Activated CD4-positive, alpha-beta memory T cell treated with anti-CD3 and anti-CD28 coated beads, Interleukin-2, amount 10 ng/mL, durations not matched to agents 7 days and 5 days (primary cell): ENCODE measurements at places on chromosomes 7 and 10. TPM values are rescaled to one million over a fixed set of nuclear protein-coding genes. Genes with fewer than 3 reads are reported as not detected.

DNA sequence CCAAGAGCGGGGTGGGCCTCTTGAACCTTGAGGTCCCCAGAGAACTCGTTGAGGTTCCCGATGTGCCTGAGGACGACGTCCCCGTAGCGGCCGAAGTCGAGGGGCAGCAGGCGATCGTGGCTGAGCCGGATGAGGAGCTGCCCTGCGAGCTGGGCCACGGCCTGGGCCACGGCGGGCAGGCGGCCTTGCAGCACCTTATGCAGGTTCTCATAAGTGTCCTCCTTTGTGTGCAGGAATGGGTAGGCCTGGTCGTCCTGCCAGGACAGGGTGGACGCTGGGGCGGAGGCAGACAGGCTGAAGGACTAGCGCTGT lies 14.2 kb downstream of the TFR2 start:
- H3K27ac ChIP-seq: peak overlapping the region; percentile 40
- peaks cover 28% of the 10 kb centered on the region for H3K36me3 ChIP-seq
- peak overlapping the region; percentile 76 for H3K4me3 ChIP-seq
- peaks cover 72% of the 10 kb centered on the region for H3K4me1 ChIP-seq

GRCh38 chr10:11011984-11012383 lies 5.7 kb upstream of the CELF2 start:
- no peak for DNase-seq
- no peak overlapping the region for H3K4me3 ChIP-seq
- H3K27me3 ChIP-seq: peaks cover 82% of the 10 kb centered on the region
- H3K27ac ChIP-seq: no peak overlapping the region

GRCh38 chr10:1468811-1469210 lies 268.5 kb downstream of the ADARB2 start:
- DNase-seq: no peak
- H3K27me3 ChIP-seq: no peaks in the 10 kb centered on the region
- H3K36me3 ChIP-seq: no peaks in the 10 kb centered on the region
- no peak overlapping the region for H3K4me3 ChIP-seq
- no peaks in the 10 kb centered on the region for H3K4me1 ChIP-seq

DNA sequence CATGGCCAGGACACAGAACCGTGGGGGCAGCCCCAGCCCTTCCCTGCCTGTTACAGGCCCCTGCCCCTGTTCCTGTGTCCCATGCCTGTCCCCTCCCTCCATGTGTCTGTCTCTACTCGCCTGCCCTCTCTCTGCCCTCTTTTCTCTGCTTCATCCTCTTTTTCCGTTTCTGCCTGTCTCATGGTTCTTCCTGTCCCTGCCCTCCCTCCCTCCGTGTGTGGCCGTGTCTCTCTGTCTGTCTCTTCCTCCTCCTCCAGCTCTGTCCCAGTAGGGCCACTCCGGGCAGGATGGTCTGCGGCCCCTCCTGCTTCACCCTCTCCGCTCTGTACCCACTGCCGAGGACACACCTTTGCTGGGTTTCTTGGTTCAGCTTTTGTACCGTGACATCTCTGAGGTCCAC lies 137.4 kb downstream of the FAM53B start:
- H3K36me3 ChIP-seq: peaks cover 2% of the 10 kb centered on the region
- no peak overlapping the region for H3K27ac ChIP-seq

DNA sequence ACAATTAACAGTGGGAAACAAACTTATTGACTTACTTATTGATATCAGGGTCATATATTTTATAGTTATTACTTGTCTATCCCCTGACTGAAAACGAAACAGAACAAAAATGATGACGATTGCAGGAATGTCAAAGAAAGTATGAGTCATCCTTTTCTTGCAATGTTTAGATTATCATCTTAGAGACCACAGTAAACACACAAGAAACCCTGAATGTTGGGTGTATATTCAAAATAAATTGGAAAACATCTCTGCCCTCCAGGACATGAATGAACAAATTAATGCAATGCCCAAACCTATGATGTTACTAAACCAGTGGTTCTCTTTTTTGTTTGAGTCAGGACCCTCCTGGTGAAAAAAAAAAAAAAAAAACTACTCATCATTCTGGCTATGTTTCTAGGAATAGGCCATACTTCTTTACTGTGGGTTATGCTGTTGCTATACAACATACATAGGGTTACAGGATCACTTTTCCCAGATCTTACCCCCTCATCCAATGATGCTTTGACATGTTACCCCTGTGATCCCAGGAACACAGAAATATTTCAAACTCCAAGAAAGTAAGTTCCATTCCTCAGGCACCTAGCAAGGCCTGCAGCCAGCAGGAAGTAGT lies 623.4 kb upstream of the IGFBP3 start:
- DNase-seq: no peak
- H3K27ac ChIP-seq: no peak overlapping the region
- no peaks in the 10 kb centered on the region for H3K36me3 ChIP-seq

GRCh38 chr10:4533621-4534020 lies 292.4 kb upstream of the AKR1E2 start:
- H3K4me1 ChIP-seq: no peaks in the 10 kb centered on the region
- no peak overlapping the region for H3K4me3 ChIP-seq
- no peak for DNase-seq
- peaks cover 4% of the 10 kb centered on the region for H3K27me3 ChIP-seq
- peaks cover 2% of the 10 kb centered on the region for H3K36me3 ChIP-seq

DNA sequence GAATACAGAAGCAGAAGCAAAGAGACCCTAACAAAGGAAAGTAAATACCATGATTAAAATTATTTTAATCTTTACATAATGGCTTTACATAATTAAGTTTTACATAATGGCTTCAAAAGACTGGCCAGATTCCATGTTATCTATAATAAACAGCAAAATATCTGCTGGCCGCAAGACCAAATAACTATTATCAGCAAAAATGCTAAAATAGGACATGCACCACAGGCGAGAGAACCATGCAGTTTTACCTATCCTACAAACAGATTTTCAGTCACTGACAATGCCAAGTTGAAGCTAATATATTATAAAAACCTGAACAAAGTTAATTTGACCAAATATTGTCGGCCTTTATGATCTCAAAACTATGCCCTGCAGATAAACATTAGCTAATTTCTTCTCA lies 34.2 kb upstream of the ANLN start:
- H3K27ac ChIP-seq: no peak overlapping the region
- H3K4me3 ChIP-seq: no peak overlapping the region
- H3K27me3 ChIP-seq: peaks cover 2% of the 10 kb centered on the region
- H3K4me1 ChIP-seq: no peaks in the 10 kb centered on the region

- no peaks in the 10 kb centered on the region for H3K27me3 ChIP-seq
- H3K36me3 ChIP-seq: peaks cover 22% of the 10 kb centered on the region
- peaks cover 13% of the 10 kb centered on the region for H3K4me1 ChIP-seq
- H3K27ac ChIP-seq: no peak overlapping the region
- no peak for DNase-seq
Observed at GRCh38 chr10:96863922-96864543, 31.9 kb downstream of the LCOR start.

- DNase-seq: no peak
- H3K4me3 ChIP-seq: no peak overlapping the region
- H3K4me1 ChIP-seq: peaks cover 58% of the 10 kb centered on the region
Observed at GRCh38 chr7:130887182-130887956, 153.4 kb upstream of the KLF14 start.

- H3K4me1 ChIP-seq: peaks cover 89% of the 10 kb centered on the region
- H3K27ac ChIP-seq: peak overlapping the region; percentile 97
- no peaks in the 10 kb centered on the region for H3K27me3 ChIP-seq
- DNase-seq: no peak
- peaks cover 79% of the 10 kb centered on the region for H3K36me3 ChIP-seq
Observed at GRCh38 chr7:130912082-130912861, 178.3 kb upstream of the KLF14 start.

DNA sequence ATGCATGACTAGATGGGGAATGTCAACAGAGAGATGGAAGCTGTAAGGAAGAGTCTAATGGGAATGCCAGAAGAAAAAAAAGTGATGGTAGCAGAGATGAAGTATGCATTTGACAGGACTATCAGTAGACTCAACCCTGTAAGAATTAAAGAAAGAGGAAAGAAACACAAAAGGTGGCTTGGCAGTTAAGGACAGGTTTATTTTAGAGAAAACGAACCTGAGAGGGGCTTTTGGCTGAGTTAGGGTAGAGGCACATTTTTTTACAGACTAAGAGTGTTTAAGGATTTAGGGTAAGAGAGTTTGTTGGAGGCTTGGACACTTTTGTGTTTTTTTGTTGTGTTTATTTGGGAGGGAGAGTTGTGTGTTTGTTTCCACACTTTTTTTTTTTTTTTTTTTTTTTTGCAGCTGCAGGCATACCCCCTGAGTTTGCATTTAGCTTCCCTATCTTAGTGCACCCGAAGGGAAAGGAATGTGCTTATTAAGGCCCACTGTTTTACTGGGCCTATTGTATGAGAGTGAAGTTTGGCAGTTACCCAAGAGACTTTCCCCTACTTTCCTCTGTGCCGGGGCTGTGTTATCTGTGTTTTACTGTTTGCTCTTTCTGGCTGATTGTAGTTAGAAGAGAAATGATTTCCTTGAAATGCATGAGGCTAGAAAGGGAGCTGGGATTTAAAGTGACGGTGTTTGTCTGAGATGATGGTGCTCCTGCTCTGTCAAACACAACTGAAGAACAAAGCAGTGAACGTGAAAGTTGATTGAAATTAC lies 32.0 kb downstream of the NPVF start:
- no peak overlapping the region for H3K27ac ChIP-seq
- H3K27me3 ChIP-seq: peaks cover 9% of the 10 kb centered on the region
- H3K4me1 ChIP-seq: no peaks in the 10 kb centered on the region
- H3K4me3 ChIP-seq: no peak overlapping the region

DNA sequence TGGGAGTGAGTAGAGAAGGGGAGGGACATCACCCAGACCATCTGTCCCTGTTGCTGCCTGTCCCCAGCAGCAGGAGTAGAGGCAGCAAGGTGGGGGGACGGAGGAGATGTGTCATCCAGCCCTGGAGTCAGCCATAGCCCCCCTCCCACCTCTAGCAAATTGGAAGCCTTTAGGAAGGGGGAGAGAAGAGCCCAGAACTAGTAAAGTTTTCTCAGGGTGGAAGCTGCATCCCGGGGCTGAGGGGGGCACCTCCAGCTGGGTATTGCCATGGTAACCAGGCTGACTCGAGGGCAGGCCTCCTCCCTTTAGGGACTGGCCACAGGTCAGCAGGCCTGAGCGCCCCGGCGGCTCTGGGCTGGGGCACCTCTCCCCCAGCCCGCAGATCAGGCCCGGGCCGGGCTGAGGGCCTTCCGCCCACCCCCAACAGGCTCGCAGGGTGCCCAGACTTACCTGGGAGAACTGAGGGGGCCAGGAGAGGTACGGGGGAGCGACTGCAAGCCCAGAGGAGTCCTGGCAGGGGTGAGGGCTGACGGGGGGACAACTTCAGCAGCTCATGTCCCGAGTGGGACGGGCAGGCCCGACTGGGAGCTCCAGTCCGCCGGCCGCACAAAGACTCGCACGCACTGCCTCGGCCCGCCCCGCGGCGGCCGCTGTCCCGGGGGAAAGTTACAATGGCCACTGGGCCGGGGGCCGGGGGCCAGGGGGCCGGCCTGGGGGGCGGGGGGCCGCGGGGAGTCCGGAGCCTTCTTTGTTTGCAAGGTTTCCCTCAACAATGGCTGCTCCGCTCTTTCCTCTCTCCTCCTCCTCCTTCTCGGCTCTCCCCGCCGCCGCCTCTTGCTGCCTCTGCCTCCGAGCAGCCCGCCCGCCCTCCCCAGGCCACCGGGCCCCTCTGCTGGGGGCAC lies 6.0 kb downstream of the LDB1 start:
- no peaks in the 10 kb centered on the region for H3K27me3 ChIP-seq
- DNase-seq: peak; percentile 31
- H3K27ac ChIP-seq: peak overlapping the region; percentile 91
- H3K36me3 ChIP-seq: peaks cover 35% of the 10 kb centered on the region
- H3K4me3 ChIP-seq: peak overlapping the region; percentile 76

DNA sequence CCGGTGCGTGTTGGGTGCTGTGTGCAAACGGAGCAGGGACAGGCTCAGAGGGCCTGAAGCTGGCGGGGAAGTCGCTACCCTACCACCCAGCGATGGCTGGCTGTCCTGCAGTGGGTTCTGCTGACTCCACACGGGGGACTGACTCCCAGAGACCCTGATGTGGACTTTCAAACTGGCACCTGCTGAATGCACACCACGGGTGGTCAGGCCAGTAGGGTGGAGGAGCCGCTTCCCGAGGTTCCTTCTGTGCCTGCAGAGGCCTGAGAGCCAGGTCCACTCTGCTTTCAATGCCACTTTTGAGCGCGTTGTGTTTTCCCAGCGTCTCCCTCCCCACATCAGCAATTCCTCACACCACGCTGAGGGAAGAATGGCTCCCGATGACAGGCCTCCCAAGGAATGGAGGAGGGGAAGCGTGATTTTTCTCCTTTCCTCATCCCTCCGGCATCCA lies 135.3 kb downstream of the ADARB2 start:
- no peak for DNase-seq
- H3K4me3 ChIP-seq: no peak overlapping the region
- no peak overlapping the region for H3K27ac ChIP-seq
- no peaks in the 10 kb centered on the region for H3K4me1 ChIP-seq
- H3K36me3 ChIP-seq: no peaks in the 10 kb centered on the region

DNA sequence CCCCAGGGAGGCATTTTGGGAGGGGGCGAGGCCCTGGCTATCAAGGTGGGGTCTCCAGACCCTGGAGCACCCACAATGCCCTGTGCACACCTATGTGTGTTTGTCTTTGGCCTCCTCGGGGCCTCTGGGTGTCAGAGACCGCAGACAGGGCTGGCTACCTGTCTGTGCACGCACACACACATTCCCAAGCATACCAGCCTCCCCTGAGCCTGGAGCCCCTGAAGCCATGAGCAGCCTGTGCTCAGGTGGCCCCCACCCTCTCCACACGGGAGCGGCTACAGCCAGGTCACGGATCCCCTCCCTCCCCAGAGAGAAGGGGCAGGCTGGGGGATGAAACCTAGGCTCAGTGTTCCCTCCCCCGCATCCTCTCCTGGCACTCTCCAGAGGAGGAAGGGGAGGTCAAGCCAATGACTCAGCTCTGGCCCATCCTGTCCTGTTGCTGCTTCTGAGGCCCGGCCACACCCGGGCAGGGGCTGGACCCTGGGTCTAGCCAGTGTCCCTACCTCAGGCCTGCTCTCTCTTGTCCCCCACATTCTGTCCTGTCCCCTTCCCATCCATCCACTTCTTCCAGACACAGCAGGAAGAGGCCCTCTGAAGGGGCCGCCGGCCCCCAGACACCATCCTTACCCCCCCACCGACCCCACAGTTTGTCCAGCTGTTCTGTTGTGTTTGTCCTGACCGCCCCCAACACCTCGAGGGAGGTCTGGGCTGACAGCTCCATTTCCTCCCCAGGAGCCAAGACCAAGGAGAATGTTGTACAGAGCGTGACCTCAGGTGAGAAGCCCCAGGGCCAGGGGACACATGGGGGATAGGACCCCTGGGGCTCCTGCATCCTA lies 720 bp downstream of the SNCG start:
- H3K27ac ChIP-seq: no peak overlapping the region
- H3K4me1 ChIP-seq: peaks cover 3% of the 10 kb centered on the region
- H3K36me3 ChIP-seq: no peaks in the 10 kb centered on the region
- DNase-seq: no peak
- H3K4me3 ChIP-seq: no peak overlapping the region
- H3K27me3 ChIP-seq: no peaks in the 10 kb centered on the region

- DNase-seq: no peak
- H3K27ac ChIP-seq: no peak overlapping the region
- H3K36me3 ChIP-seq: no peaks in the 10 kb centered on the region
- no peak overlapping the region for H3K4me3 ChIP-seq
- no peaks in the 10 kb centered on the region for H3K4me1 ChIP-seq
- H3K27me3 ChIP-seq: no peaks in the 10 kb centered on the region
Observed at GRCh38 chr7:115988401-115988800, 42.2 kb downstream of the TFEC start.

The LRGUK gene
- 0.15 TPM for total RNA-seq

The FGFBP3 gene
- total RNA-seq: 2.0 TPM

The MPP7 gene
- 4.0 TPM for total RNA-seq

The CACNA2D1 gene
- not detected for total RNA-seq

The SPDYE11 gene
- not detected for total RNA-seq

The SPDYE17 gene
- total RNA-seq: not detected

The GALNT17 gene
- not detected for total RNA-seq

The NSUN5 gene
- 44.7 TPM for total RNA-seq

The RNF133 gene
- not detected for total RNA-seq

The OPN4 gene
- not detected for total RNA-seq
